ENCODE measurements at places on chromosomes 2 and 18. TPM values are rescaled to one million over a fixed set of nuclear protein-coding genes. Genes with fewer than 3 reads are reported as not detected.

Gene CHST9
- 0.22 TPM for total RNA-seq

Gene KIF5C
- total RNA-seq: 47.9 TPM

Gene GPR35
- total RNA-seq: 1.5 TPM

Gene CRACDL
- 19.0 TPM for total RNA-seq

Gene NLRC4
- total RNA-seq: 0.21 TPM

Gene CMPK2
- total RNA-seq: 4.5 TPM

Gene RFTN2
- 39.2 TPM for total RNA-seq

Gene GATA6
- 8.4 TPM for total RNA-seq

- no peak for DNase-seq
These were observed 7.2 kb upstream of the ITGB6 start for GRCh38 chr2:160207271-160207670.

GRCh38 chr2:14615121-14615520 is 17.4 kb upstream of the LRATD1 start:
- DNase-seq: no peak

GRCh38 chr2:170236680-170237047 is 58.7 kb downstream of the MYO3B start:
- no peak for DNase-seq

DNA sequence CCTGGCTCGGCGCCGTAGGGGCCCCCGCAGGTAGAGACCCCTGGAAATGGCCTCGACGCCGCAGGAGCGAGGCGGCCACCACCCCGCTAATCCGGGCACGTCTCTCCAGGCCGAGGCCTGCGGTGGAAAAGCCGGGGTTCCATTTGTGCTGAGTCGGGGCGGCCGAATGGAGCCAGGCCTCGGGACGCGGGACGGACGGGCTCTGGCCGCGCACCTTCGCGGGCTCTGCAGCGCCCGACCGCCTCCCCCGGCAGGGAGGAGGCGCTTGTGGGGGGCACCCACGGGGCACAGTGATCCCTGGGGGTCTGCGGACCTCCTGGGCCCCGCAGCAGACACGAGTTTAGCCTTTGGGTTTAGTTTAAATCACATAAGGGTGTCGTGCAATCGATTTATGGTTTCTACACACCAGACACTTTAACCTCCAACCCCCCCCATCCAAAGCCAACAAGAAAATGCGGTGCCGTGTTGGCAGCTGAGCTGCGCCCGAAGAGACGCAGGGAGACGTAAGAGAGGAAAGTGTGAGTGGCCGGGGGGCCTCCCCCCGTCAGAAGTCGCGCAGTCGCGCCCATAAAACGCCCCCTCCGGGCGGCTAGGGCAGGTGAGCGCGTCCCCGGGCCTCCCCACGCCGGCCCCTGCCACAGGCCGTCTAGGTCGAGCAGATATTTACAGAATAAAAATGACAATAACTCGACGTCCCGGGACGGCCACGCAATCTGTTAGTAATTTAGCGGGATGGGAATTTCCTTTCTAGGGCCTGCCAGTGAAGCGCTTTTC is 1.0 kb upstream of the NFATC1 start:
- DNase-seq: peak; percentile 52

DNA sequence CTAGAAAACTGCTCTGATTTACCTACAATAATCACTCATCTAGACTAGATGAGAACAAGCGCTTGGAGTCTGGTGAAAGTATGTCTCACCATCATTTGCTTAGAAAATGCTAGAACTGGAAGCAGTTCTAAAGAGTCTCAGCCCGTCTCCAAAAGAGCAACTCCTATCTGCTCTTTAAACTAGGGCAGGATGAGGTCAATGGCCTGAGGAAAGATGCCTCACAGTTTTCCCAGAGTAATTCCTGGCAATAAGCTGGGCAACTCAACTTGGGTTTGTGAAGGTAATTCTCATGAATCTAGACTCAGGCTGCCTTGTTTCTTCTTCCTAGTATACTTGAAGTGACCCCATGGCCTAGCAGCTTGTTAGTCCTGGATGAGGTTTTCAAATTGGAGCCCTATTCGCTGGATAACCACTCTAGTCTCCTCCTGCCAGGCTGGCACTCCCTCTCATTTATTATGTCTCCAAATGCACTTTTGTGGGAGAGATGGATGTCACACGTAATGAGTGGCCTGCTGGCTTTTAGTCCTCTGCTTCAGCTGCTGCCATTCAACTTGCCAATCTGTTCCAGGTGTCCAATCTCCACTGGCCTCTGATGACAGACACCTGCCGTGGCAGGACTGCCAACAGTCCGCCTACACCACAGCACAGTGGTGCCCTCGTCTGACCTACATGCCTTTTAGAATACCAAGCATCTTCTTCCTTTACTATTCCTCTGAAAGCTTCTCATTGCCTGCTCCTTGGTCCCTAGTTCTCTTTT is 80.9 kb downstream of the CABYR start:
- DNase-seq: no peak

DNA sequence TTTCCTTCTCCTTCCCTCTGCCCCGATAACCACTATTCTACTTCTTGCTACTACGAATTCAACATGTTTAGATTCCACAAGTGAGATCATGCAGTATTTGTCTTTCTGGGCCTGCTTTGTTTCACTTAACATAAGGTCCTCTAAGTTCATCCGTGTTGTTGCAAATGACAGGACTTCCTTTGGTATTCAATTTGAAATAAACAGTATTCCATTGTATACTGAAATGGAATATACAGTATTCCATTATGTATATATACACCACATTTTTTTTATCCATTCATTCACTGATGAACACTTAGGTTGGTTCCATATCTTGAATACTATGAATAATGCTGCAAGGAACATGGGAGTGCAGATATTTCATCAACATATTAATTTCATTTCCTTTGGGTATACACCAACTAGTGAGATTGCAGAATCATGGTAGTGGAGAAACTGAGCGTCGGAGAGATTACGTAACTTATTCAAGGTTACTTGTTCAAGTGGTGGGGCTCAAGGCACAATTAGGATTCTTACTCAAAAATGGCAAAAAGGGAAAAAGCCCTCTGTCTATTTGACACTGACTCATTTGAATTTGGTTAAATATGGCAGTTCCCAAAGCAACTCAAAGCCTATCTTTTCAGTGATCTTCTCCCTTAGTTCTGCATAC is 85.1 kb downstream of the CHN1 start:
- DNase-seq: no peak

DNA sequence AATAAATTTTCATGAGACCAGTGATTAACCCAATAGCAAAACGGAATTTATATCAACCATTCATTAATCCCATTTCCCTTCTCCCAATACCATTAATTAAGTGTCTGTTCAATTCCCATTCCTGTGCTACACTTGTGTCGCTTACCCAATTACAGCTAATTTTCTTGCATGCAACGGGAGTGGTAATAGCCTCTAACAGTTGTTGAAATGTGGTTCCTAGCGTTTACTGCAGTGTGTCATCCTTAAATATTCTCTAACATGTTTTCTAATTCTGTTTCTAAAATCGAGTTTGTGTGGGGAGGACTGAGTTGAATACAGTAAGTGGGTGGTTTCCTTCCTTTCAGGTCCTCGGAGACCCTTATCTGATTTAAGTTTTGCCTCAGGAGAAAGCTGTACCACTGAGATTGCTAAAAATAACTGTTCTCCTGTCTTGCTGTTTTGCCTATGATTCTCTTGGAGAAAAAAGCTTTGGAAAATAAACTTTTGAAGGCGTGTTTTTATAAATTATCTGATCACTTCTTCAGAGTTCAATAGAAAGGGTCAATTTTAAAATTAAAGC is 59.3 kb upstream of the LRRTM1 start:
- DNase-seq: no peak

GRCh38 chr18:59939127-59939526 is 39.3 kb downstream of the PMAIP1 start:
- no peak for DNase-seq

GRCh38 chr2:124610866-124611265 is 585.8 kb downstream of the CNTNAP5 start:
- DNase-seq: no peak

DNA sequence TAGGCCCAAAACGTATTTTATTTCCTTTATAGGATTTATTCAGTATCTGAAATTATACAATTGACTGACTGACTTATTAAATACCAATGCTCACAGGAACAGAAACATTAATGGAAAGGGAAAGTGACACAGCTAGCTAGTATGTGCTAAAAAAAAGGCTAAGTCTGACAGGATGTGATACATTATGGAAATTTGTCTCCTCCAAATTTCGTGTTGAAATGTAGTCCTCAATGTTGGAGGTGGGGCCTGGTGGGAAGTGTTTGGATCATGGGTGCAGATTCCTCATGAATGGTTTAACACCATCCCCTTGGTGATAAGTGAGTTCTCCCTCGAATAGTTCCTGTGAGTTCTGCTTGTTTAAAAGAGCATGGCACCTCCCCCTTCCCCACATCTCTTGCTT is 70.6 kb upstream of the WDR75 start:
- no peak for DNase-seq

- no peak for DNase-seq
These were observed 617.3 kb upstream of the REG3G start for GRCh38 chr2:78407960-78408794.
